ENCODE measurements at places on chromosomes 5 and 9.
A peak's percentile ranks its signal among the peaks of the same experiment; 100 is the strongest.

GRCh38 chr9:95620722-95621121 lies 104.0 kb upstream of the PTCH1 start:
- no peak for DNase-seq

DNA sequence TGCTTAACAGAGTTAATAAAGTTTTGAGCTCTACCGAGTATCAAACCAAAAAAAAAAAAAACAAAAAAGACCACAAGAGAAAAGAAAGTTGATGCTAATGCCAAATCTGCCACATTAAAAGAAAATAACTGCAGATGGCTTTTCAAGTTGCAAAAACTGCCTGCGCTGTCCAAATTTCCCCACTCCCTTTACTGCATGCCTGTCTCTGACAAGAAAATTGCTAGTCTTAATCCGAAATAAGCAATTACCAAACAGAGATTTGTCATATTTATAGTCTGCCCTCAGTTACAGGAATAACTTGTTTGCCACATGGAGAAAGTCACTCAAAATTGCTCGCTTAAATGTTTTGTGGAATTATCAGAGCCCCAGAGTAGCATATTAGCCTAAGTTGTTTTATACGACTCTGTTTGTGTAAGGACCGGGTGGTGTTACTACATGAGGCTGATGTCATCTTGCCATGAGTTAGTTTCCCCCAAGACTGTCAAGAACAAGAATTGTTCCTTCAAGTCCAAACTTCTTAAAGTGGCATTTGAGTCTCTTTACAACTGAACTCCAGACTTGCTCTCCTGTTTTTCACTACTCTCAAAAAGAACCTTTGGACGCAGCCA lies 160.9 kb downstream of the CEP120 start:
- DNase-seq, result no peak

- no peak for DNase-seq
Observed at GRCh38 chr5:76849419-76850291, at the start of gene S100Z. Gene S100Z (plus strand): TSS chr5:76850014. CDS start chr5:76875360, 25,346 bp downstream.

- no peak for DNase-seq
Observed at GRCh38 chr5:144089401-144090021, 80.9 kb downstream of the YIPF5 start.

- no peak for DNase-seq
Observed at GRCh38 chr9:69097064-69097463, 61.5 kb downstream of the FXN start.

DNA sequence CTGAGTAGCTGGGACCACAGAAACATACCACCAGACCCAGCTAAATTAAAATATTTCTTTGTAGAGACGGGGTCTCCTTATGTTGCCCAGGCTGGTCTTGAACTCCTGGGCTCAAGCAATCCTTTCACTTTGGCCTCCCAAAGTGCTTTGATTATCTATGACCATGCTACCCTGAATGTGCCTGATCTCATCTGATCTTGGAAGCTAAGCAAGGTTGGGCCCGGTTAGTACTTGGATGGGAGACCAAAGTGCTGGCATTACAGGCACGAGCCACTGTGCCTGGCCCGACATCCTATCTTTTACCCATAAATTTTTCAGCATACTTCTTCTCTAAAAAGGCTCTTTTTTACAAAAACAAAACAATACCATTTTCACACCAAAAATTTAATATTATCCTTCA lies 137.0 kb upstream of the LRRTM2 start:
- no peak for DNase-seq

GRCh38 chr9:5617749-5618148 lies 11.2 kb upstream of the RIC1 start:
- peak; percentile 83 for DNase-seq

- DNase-seq, result no peak
Observed at GRCh38 chr5:142981886-142982820, 212.0 kb downstream of the ARHGAP26 start.
